Glutamatergic neuron (in vitro differentiated cells): ENCODE measurements at places on chromosomes 3 and 15.

DNA sequence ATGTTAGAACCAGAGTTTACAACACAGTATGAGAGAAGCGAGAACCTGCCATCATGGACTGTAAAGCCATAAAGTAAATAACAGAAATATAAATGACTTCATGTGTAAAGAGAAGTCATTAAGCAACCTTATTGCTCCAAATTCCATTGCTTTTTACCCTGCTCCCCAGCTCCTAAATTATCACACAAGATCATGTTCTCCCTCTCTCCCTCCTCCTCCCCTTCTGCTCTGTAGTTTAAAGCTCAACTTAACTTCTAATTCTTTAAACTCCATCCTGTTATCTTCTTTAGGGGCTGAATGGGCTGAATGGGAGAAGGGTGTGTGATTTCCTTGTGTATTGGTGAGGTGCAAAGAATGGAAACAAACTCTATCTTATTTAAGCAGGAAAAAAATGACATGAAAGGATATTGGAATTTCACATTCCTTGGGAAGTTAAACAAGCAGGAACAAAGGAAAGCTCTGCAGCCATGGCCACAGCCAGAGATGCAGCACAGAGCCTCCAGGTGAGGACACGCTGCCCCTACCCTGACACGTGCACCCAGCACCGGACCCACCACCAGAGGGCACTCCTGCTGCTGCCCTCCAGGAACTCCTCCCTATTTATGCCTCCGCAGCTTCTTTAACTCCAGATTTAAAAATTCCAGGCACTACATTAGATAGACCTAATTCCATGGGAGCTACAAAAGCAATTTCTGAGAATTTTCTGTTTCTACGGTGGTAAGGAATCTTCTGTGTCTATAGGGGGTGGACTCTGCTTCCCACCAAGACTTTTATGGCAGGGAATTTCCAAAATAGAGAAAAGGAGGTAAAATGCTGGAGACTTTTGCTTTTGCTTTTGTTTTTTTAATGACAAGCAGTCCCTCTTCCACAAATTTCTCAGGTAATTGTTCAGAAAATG is 76.9 kb upstream of the ABI3BP start:
- peak; percentile 78 for DNase-seq

GRCh38 chr3:88005066-88005465 is 53.7 kb downstream of the CGGBP1 start:
- DNase-seq, result no peak

DNA sequence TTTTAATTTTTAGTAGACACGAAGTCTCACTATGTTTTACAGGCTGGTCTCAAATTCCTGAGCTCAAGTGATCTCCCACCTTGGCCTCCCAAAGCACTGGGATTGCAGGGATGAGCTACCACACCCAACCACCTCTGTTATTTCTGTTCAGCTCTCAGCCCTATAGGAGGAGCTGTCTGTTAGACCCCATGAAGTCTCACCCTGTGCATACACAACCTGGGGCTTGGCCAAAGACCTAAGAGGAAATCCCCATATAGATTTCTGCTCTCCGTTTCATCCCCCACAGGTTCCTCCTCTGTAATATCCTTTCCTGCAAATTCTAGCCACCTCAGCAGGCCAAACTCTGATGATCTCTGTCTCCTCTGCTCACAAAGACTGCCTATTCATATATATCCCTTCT is 56.6 kb upstream of the CTDSPL2 start:
- no peak for DNase-seq

DNA sequence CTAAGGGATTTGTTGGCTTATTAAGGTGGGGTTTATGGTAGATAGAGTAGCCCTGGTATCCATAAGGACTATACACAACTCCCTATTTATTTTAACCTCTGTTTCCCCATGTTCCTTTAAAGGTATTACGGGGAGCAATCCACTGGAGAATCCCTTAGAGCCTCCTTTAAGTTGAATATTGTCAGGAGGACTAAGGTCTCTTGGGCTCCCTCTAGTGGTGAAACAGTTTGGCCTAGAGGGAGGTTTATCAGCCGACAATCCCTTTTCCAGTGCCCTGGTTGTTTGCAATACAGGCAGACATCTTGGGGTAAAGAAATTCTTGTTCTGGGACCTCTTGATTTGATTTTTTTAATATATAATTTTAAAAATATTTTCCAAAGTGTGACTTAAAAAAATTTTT is 12.9 kb downstream of the OPA1 start:
- DNase-seq, result peak; percentile 28

DNA sequence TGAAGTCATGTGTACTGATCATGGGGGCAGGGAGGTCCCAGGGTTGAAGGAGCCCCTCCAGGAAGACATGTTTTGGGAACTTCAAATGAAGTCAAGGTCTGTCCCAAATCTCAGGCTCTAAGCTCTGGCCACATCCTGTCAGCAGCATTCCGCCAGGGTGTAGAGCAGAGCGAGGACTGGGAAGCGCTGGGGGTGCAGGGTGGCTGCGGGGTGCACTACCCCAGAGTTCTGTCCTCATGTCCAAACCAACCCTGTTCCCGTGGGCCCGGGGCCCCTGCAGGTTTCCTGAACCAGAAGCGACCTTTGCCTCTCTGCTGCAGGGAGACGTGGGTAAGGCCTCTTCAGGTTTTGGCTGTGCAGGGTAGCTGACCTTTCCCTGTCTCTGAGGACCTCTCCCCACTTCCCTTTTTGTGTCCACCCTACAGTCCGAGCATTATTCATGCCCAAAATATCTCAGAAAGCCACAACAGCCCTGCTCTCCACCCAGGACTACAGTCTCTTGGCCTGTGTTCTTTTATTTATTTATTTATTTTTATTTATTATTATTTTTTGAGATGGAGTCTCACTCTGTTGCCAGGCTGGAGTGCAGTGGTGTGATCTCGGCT is 26.6 kb upstream of the FLNB start:
- DNase-seq, result no peak

DNA sequence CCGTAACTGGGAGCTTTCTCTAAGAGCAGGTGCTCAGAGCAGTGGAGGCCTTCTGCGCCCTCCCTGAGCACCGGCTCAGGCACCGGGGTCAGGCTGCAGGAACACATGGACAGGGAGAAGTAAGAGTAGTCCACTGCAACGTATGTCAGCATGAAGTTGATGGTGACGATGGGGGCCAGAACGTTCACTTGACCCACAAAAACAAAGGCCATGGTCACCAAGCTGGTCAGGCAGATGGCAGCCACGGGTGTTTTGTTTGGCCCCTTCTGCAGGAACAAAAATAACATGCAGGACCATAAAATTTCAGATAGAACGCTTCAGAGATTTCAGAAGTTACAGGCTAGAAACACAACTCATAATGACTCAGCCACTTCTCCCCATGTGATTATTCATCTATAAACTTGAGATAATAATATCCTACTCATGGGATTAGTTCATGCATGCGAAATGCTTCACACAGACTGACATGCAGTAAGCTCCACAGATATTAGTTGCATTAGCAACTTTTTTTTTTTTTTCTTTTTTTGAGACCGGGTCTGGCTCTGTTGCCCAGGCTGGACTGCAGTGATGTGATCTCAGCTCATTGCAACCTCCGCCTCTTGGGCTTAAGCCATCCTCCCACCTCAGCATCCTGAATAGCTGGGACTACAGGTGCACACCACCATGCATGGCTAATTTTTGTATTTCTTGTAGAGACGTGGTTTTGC is 52.2 kb upstream of the HEG1 start:
- DNase-seq, result no peak

GRCh38 chr3:183151086-183151485 is 11.4 kb downstream of the LAMP3 start:
- no peak for DNase-seq

DNA sequence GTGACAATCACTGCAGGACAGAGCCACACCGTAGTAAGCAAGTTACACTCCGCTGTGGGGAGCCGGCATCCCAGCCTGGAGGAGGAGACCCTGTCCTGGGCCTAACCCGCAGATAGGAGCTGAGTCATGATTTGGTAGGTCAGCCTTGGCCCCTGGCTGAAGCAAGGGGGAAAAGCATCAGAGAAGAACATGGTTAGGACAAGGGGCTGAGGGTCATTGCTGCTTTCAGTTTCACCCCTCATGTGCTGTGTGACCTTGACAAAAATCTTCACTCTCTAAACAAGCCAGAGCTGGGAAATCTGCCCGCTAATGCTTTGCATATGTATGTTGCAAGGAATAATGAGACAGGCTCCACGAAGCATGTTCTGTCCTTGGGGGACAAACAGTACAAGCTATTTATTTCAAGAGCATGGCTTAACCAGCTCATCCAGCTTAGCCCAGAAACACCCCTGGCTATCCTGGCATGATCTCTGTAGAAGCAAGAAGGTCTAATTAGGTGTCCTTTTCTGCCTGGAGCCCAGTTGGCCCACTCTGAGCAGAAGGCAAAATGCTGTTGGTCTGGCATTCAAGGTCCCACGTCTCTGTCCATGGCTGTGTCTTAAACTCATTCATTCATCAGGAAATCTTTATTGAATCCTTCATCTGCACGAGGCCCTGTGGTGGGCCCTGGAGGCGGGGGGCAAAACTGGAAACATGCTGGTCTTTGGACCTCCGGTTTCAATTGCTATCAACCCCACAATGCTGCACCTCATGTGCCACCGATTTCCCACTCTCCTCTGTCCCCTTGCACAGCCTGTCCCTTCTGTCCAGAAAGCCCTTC is 221.3 kb upstream of the LYSMD4 start:
- DNase-seq, result no peak

DNA sequence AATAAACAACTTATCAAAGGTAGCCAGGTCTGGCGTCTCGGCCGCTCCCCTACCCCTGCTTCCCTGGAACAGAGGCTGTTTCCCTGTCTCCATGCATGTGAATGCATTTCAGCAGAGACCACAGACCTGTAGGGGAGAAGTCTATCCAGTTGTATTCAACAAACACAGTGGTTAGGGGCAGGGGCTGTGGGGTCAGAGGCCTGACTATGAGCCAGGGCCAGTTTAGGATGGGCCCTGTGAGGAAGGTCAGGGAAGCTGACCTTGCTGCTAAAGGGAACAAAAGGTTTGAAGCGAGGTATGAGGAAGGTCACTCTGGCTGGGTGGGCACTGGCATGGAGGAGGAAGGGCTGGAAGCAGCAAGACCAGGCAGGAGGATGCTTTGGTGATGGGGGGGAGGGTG is 184.6 kb downstream of the XXYLT1 start:
- no peak for DNase-seq

- DNase-seq, result no peak
Measured at GRCh38 chr15:25694823-25695312, 168.3 kb downstream of the ATP10A start.

DNA sequence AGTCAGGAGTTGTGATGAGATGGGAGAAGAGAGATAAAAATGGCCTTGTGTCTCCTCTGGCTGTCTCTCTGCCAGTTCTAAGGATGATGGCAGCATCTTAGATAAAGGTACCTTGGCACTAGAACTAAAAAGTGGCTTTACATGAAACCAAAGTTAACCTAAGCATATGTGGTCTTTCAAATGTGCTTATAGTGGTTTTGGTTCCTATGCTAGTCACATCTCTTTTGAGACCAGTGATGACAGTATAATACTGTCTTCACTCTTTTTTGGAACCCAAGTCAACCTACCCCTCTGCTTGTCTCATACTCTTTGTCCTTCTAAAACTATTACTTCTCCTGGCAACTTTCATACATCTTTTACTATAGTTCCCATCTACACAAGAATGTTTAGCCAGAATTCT is 142.2 kb upstream of the SATB1 start:
- no peak for DNase-seq

- DNase-seq, result no peak
Measured at GRCh38 chr3:186974824-186975313, 44.5 kb downstream of the ST6GAL1 start.

DNA sequence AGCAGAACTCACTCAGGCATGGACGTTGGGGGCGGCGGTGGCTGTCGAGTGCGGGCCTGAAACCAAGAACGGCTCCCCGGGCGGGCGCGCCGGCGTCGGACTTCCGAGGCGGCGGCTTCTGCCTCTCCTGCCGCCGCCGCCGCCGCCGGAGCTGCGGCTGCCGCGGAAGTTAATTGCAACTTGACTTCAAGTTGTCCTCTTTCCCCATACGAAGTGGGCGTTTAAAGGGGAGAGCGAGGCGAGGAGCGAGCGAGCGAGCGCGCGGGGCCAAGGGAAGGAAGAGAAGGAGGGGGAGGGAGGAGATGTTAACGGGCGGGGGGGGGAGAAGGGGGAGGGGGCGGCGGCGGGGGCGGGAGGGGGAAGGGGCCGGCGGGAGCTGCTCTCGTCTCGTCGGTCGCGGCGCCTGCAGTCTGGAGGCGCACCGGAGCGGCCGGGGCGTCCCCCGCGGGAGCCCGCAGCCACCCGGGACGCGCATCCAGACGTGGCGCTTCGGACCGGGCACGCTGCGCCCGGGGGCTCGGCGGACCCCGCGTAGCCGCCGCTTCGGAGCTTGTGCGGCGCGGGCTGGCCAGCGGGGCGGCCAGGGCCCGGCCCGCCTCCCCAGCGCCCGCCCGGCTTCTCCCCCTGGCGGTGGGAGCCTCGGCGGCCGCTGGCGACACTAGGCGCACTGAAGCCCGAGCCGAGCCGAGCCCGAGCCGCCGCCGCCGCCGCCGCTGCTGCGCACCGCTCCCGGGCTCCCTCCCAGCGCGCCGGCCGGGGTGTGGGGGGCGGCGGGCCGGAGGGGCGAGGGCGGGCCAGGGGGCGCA is 19.7 kb upstream of the SATB1 start:
- peak; percentile 88 for DNase-seq

GRCh38 chr3:5184499-5184898 is 3.0 kb upstream of the EDEM1 start:
- DNase-seq, result no peak

DNA sequence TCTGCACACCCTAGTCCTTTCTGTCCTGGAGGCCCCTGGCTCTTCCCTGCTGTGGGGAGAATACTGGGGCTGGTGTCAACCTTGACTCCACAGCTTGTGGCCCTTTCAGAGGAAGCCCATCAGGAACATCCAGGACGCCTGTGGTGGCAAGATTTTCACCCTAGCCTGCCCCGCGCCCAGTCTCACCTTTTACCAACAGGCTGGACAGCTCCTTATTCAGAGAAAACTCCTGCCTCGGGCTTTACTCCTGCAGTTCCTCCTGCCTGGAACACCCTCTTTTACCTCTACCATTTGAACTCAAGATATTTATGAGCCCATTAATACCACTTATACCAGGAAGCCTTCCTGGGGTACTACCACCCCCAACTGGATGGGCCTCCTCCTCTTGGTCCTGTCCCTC is 2.7 kb upstream of the CACNA2D2 start:
- DNase-seq, result no peak

DNA sequence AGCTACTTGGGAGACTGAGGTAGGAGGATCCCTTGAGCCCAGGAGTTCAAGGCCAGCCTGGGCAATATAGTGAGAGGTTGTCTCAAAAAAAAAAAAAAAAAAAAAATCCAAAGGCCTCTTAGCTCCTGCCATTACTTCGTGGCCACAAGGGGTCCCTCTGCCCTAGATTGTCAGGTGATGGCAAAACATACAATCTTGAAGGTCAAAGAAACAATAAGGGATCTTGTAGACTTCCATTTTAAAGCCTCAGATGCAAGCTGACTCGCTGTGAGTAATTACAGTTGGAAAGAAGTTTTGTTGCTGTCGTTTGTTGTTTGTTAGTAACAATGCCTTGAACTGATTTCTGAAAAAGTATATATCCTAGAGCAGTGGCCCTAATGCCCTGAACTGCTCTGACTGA is 55.9 kb upstream of the PLCL2 start:
- peak; percentile 63 for DNase-seq

- no peak for DNase-seq
Measured at GRCh38 chr3:123092243-123092642, 25.4 kb downstream of the PDIA5 start.
